Activated CD8-positive, alpha-beta memory T cell treated with anti-CD3 and anti-CD28 coated beads for 1 hour (primary cell): ENCODE measurements at places on chromosomes 6 and 20.

DNA sequence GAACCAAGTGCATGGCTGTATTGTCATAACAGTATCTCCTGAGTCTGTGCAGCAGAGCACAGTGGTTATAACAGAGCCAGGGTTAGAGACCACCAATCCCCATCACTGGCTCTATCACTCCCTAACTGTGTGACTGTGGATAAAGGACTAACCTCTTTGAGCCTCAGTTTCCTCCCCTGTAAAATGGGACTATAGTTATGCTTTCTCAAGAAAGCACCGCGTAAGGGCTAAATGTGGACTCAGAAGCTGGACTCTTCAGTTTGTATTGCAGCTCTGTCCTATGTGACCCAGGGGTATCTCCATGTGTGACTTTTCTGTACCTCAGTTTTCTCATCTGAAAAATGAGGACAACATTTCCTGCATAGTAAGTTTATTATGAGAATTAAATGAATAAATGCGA, 59.9 kb downstream of the TRAM2 start:
- DNase-seq = no peak

- no peak for DNase-seq
Measured at GRCh38 chr20:24698189-24698588, 228.8 kb downstream of the SYNDIG1 start.

- no peak for DNase-seq
Measured at GRCh38 chr20:13297147-13297899, 76.2 kb downstream of the ISM1 start.

- DNase-seq = no peak
Measured at GRCh38 chr6:10890151-10890550, 3.3 kb downstream of the SYCP2L start.

DNA sequence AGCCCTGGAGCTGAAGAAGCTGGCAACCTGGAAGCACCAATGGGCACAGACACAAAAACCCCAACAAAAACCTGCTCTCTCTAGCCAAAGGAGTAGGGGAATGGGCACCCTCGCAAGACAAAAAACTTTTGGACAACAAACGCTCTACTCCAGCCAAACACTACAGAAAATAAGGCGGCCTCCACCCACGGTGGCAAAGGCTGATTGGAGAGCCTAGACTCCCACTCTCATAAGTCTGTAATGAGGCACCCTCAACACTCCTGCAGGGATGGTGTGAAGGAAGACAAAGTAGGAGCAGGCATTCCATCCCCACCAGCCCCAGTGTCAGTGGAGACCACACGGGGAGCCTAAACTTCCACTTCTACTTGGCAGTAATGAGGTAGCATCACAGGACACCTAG, 8.8 kb downstream of the TTI1 start:
- DNase-seq = no peak

- no peak for DNase-seq
Measured at GRCh38 chr20:973785-974194, 28.3 kb downstream of the RSPO4 start.

DNA sequence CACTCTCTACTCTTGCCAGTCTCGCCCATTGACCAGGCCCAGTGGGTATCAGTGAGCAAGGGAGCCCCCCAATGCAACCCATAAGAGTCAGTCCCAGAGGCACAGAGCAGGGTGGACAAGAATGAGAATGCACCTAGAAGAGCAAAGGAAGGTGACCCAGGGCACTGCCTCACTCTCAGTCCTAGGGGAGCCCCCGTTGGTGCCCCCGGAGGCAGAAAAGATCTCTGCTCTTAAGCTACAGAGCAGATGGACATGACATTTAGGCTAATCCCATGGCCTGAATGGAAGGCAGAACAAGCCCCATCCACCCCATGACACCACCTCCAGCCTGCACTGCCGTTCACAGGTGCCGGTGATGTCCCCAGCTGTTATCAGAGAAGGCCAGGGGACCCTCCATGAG, 50.7 kb upstream of the PLEKHG1 start:
- DNase-seq = no peak

- no peak for DNase-seq
Measured at GRCh38 chr6:131660195-131660594, 23.1 kb downstream of the ENPP3 start.

- no peak for DNase-seq
Measured at GRCh38 chr20:11912013-11912658, 5.6 kb upstream of the BTBD3 start.

GRCh38 chr6:163195721-163196691, 218.5 kb upstream of the QKI start:
- no peak for DNase-seq

DNA sequence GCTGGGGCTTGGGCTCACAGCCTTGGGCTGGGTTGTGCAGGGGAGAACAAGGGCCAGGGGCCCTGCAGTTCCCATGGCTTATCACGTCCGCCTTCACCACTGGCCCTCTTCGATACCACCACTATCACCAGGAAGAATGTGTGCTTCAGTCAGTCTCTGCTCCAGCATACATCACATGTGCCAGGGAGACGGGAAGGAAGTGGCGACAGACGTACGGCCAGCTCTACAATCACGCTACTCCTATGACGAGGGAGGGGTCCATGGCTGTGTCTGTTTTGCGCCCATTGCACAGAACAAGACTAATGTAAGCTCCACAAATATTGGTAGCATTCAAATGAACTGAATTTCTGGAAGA, 72.1 kb downstream of the TRAM2 start:
- no peak for DNase-seq

DNA sequence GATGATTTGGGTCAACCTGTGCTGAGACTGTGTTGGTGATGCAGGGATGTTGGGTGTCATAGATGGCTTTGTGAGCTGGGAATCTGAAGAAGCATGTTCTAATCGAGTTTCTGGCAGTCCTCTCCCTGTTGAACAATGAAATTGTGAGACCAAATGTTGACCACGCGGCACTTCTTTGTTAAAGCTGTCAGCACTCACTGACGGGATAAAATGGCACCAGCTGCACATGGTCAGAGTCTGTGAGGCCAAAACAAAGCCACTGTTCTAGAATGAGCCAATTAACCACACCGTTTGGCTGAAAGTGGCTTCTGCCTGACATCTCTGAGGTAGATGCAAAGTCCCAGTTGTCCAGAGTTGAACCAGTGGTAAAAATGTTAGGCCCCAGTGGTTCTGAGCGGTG, 562.2 kb downstream of the KIF16B start:
- DNase-seq = no peak

- no peak for DNase-seq
Measured at GRCh38 chr6:108102965-108103364, 28.4 kb upstream of the OSTM1 start.

DNA sequence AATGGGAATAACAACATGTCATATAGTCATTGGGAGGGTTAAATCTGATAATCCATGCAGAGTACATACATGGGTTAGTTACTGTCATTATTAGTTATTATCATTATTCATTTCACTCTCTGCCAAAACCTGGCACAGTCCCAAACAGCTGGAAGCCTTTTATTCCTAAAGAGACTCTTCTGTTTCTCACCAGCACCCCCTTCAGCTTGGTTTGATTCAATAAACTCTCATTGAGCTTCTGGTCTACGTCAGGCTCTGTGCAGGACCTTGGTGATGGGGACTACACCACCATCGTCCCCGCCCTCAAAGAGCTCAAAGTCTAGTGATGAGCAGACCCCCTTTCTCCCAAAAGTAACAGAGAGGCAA, 2.3 kb downstream of the KCNK15 start:
- DNase-seq = no peak

GRCh38 chr6:166237617-166238016, 70.0 kb upstream of the TBXT start:
- DNase-seq = no peak

DNA sequence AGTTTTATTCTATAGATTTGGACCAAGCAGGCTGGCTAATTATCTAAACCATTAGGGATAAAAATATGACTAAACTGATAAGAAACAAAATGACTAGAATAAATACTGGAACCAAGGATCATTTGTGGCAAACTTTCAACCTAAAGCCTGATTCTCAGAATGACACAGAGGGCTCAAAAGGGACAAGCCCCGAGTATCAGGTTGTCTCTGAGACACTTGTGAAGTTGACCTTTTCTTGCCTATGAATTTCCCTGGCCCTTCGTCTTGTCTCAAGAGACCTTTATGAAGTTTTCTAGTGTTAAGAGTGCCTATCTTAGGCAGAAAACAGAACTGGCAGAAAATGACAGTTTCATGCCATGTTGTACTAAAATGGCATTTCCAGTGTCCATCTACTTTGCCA, 68.3 kb downstream of the IMPG1 start:
- no peak for DNase-seq

- DNase-seq = no peak
Measured at GRCh38 chr6:89655122-89655521, 16.6 kb upstream of the LYRM2 start.
